ENCODE measurements at places on chromosomes 6 and 20.

GRCh38 chr20:17993546-17993945 is 24.7 kb downstream of the MGME1 start:
- no peak for DNase-seq

GRCh38 chr20:63695424-63696305 is 787 bp upstream of the TNFRSF6B start:
- DNase-seq = no peak

DNA sequence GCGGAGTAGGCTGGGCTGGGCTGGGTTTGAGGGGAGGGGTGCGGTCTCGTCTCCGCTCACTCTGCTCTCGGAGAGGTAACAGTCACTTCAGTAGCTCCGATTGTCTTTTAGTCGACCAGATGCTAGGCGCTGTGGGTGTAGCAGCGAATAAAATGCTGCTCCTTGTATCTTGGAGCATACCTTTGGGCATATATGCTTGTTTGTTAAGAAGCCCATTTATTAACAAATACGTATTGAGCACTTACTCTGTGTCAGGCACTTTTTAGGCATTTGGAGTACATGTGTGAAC is 545 bp downstream of the ACTR5 start:
- no peak for DNase-seq

DNA sequence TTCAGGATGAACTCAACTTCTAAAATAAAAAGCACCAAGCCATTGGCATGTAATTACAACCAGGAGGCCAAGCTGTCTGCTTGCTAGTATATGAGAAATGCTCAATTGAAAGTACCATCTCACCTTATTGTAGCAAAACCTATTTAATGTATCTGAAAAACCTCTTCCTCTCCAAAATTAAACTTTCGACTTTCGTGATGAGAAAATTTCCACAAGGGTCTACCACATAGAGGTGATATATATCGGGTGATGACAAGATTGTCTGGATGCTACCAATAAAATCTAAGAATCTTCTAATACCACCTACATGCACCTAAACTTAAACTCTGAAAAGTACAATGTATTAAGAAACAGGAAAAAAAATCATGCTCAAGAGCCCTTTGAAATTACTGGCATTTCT is 74.2 kb downstream of the ATXN1 start:
- no peak for DNase-seq

GRCh38 chr6:123393331-123393730 is 243.4 kb downstream of the TRDN start:
- DNase-seq = no peak
